IPS DF 6.9 (cell line): ENCODE measurements at places on chromosomes 5 and 9.

- DNase-seq = no peak
These were observed 374.8 kb upstream of the KIF2A start for GRCh38 chr5:61931236-61931635.

DNA sequence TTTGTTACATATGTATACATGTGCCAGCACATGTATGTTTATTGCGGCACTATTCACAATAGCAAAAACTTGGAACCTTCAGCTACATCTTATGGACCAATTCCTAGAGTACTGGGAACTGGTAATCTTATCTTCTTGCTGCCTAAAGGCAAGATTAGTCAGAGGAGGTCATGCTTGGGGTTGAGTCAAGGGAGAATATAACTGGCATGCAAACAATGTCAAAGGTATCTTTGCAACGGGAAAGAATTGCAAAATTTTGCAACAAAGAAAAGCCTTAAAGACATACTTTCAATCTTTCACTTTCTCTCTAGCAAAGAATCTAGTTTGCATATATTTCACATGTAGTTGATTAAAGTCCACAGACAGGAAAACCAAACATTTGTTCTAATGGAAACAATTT lies 145.2 kb downstream of the EDIL3 start:
- no peak for DNase-seq

DNA sequence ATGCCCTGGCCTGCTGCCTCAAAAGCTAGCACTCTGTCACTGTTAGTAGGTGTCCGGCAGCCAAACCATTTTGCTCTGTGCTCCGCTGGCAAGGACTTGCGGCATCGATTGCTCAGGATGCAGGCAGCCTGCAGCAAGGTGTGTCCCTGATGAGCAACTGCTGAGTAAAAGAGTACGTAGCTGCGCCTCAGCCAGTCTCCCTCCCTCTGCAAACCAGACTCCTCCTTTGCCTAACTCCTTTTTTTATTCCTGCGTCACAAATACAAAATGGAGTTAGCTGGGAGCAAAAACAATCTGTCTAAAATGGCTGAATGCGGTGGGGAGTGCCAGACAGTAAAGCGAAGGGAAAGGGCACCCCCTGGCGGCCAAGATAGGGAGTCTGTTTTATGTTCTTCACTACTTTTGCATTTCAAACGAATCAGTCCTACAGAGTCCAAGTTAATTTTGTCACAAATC lies 61.1 kb downstream of the DIAPH1 start:
- DNase-seq = peak; percentile 70

- DNase-seq = no peak
These were observed 492 bp downstream of the RABL6 start for GRCh38 chr9:136808075-136808805.

DNA sequence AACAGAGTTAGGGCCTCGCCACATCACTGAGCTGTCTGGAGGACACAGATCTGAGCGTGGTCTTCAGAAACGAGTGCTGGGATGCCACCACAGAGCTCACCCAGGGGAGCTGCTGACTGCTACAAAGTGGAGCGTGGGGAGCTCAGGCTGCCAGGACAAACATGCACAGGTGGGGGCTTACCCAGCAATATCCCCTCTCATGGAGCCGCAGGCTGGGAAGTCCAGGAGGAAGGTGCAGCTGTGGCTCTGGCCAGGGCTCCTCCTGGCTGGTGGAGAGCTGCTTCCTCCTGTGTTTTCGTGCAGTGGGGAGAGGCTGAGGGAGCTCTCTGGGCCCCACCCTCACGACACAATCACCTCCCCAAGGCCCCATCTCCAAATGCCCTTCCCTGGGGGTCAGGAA lies 368.6 kb upstream of the IRX4 start:
- no peak for DNase-seq
